ENCODE measurements at places on chromosomes 12 and 14. TPM values are rescaled to one million over a fixed set of nuclear protein-coding genes. Genes with fewer than 3 reads are reported as not detected.

BCL2L14 gene
- total RNA-seq = not detected

KRT72 gene
- not detected for total RNA-seq

PIWIL1 gene
- not detected for total RNA-seq

BMP4 gene
- 7.1 TPM for total RNA-seq
